Fibroblast of the aortic adventitia (primary cell): ENCODE measurements at places on chromosomes 11 and 22. TPM values are rescaled to one million over a fixed set of nuclear protein-coding genes. Genes with fewer than 3 reads are reported as not detected.

DNA sequence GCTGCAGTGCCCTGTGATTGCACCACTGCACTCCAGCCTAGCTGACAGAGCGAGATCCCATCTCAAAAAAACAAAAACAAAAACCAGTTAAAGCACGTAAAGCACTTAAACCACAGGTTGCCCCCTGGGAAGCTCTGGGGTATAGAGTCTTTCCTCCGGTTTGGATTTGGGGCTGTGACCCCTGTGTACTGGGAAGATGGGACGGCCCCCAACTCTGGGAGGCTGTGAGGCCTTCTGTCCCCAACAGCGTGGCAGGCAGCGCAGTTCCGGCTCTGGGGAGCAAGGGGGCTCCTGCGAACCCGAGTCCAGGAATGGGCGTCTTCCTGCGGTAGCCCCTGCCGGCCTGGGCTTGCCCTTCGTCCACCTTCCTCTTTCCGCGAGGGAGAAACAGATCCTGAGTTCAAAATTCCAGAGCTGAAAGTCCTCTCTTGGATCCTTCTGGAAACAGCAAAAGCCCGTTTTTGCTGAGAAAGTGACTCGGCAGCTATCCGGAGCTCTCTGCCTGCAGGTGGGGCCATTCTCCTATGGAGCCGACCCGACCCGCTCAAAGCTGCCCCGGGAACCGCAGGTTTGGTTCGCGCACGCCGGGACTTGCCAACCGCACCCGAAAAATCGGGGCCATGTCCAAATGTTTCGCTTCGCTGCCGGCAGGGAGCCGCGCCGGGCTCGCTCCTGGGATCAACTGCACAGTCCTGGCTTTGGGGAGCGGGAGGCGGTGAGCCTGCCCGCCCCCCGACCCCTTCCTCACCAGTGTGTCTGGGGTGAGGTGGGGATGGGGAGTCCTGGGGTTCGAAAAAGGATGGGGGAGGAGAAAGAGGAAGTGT lies 36.3 kb upstream of the POLA2 start:
- DNase-seq, result peak; percentile 68

GRCh38 chr11:62542111-62542745 lies 4.4 kb downstream of the AHNAK start:
- DNase-seq, result no peak

UPK3A gene
- not detected in 2 replicates for total RNA-seq

GRCh38 chr22:46501701-46502100 lies 35.7 kb downstream of the CELSR1 start:
- DNase-seq, result peak; percentile 82

GRCh38 chr22:17518406-17518805 lies 44.9 kb upstream of the SLC25A18 start:
- no peak for DNase-seq

DNA sequence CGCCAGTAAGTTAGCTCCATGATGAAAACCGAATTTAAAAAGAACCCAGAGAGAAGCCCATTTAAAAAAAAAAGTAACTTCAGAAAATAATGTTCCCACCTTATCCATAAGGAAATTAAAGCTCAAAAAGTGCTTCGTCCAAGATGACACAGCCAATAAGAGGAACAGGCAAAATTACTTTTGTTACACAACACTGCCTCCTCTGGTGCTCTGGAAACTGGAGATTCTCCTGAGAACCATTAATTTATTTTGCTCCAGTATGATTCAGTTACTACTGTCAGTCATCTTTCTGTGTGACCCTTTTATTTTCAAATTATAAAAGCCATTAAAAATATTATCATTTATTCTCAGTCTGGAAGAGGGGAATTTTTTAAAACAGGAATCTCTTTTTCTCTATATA lies 2.0 kb downstream of the IFT27 start:
- peak; percentile 65 for DNase-seq
